Stimulated activated CD4-positive, alpha-beta T cell treated with anti-CD3 and anti-CD28 coated beads, TNF-alpha, amount 100 ng/mL, for 1 hour (primary cell): ENCODE measurements at places on chromosomes 5 and 9.

DNA sequence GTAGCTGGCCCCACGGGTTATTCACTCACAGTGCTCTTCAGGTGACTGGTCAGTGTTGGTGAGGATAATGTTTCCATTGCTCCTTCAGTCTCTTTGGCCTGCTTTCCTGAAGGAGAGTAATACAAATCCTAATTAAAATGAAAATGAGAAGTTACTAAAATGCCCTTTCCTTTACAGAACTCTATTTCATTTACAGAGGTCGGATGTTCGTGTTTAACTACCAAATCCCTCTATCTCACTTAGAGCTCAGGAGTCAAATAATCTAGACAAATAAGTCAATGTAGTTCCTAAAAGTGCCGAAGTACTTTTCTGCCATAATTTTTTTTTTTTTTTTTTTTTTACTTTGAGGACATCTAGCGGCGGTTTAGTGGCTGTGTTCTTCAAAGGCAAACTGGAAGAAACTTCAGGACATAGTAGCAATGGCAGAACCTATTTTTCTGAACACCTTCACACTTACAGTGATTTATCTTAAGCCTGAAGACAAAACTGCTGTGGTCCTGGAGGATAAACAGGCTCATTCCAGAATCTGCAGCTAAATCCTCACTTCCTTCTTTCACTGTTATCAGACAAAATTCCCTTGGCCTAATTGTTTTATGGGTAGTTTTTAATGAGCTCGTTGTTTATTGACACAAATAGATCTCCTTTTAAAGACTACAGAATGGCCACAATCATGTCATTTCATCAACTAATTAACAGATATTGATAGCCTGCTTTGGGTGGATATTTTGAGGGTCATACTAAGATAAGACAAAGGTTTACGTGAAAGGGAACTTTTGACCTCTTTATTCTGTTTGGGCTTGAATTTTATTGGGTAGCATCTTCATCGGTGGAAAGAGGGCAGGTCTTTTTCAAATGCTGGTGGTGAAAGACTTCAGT, 207.6 kb upstream of the DMRTA1 start:
- no peak for DNase-seq

DNA sequence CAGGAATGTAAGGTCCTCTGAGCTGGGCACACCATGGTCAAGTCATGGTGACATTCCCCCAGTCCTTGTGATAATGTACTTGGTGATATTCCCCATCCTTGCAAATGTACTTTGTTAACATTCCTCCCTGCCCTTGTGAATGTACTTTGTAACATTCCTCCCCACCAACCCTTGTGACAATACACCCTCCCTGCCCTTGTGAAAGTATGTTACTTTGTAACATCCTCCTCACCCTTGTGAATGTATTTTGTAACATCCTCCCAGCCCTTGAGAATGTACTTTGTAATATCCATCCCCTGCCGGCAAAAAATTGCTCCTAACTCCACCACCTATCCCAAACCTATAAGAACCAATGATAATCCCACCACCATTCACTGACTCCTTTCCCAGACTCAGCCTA, 53.3 kb downstream of the RAPGEF6 start:
- DNase-seq: no peak

DNA sequence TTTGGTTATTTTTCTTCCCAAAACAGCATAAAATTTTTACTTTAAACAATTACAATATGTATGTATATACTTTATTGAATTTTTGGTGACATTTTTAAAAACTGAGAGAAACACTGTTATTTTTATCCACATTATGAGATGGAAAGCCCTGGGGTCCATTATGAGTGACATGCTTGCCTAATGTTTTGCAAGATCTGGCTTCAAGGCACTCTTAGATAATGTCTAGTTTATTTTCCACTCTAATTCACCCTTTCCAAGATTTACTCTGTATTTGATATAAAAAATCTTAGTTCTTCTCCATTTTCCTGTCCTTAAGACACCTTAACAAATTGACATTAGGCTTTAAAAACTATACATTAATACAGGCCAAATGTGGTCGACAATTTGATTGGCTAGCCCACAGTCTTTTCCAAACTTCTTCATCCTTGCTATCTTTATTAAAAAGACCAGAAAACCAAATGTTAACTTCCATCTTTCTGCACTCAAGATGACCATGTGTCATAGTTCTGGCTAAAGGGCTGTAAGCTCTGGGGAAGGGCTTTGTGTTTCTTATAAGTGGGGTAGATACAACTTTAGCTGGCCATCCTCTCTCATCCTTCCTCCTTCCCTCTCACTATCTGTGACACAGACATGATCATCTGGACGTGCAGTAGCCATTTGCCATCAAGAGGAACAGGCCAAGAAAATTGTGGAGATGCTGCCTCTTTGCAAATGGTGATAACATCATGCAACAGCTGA, 561.1 kb downstream of the PDE4D start:
- no peak for DNase-seq

DNA sequence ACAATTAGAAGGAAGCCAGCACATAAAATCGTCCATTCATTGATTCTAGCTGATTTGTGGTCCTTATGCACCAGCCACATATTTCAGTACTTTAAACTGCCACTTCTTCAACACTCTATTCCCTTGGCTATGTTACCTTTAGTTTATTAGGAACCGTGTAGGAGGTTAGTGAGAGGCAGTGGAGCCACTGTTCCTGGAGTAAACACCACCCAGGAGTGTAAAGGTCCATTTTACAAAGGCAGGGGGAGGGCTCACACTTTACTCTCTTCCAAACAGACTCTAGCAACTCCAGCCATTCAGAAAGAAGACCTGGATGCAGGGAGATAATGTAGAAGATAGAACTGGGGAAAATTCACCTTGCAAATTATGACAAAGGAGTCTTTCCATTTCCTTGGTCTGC, 170.2 kb upstream of the RPS23 start:
- DNase-seq: no peak

DNA sequence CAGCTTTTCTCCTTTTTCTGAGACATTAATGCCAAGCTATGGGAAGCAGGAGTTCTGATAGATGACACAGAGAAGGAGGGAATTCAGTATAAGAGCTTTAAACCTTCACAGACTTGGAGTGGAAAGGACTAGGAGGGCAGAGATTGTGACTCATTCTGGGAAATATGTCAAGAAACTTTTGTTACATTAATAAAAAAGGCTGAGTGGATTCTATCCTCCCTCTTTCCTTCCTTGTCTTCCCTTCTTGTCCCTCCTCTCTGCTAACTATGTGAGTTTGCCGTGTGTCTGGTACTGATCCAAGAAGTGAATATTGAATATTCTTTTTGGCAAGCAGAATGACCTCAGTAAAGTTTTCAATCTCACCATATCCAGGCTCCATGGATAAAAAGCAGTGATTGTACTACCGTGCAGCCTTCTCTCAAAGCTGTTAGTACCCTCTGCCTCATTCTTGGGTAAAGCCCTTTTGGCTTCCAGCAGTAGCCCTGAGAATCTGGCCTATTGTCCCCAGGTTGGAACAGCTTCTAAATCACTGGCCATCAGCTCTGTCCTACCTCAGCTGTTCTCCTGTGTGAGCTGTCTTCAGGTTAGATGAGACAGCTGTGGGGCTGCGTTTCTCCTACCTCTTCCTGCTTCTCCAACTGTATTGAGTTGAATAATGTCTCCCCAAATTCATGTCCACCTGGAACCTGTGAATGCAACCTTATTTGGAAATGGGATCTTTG, 73.9 kb downstream of the ATG10 start:
- no peak for DNase-seq

DNA sequence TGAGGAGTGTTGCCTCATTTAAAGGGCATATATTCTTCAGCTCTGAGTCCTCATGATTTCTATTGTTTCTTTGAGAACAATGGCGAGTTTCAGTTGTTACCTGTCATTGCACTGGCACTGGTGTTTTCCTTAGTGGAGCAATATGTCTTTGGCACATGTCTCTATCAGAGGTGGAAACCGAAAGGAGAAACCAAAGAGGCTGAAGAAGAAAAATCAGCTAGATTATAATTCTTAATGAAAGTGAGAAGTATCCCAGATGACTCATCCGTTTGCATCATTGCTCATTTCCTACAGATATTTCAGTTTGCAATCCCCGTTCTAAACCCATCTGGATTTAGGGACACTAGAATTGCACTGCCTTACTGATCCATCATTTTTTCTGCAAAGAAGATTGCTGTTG, 324.6 kb downstream of the TMEM232 start:
- DNase-seq: no peak

DNA sequence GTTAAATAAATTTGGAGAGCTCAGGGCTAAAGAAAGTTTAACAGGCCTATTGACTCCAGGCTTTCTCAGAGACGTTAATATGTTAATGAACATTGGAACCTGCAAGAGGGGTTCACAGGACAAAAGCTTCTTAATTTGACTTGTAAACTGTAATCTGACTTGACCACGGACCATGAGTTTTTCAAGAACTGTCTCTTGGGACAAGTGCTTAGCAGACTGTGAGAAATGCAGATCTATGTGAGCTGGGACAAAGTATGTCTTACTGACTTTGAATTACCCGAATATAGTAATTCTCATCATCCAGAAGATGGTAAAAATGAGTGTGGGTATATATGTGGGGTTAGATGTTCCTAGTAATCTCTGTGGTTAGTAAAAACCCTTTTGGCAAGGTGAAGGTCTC, 186.6 kb downstream of the ATP10B start:
- DNase-seq: no peak

- DNase-seq: peak; percentile 94
These were observed at the start of gene ZBTB5 for GRCh38 chr9:37465249-37466036. Gene ZBTB5 (minus strand): TSS chr9:37465450. CDS start chr9:37442551, 22,899 bp downstream.

- no peak for DNase-seq
These were observed 293.0 kb downstream of the ZNF608 start for GRCh38 chr5:124453221-124454051.

DNA sequence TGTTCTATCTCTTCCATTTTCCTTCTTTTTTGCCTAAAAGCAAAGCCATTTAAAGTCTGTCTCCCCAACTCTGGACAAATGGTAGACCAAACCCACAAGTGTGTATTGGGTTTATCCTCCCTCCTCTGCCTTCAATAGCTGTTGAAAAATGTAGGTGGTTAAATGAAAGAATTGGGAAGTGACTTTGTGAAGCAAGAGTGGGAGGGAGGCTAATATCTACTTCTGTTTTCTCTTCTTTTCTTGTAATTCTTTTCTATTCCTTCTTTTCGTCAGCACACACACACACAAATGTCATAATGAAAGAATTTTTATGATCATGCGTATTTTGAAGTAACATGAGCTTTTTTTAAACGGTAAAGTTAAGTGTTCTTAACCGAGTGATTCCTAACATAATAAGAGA, 3.8 kb downstream of the CCDC152 start:
- DNase-seq: no peak

- no peak for DNase-seq
These were observed 379.0 kb upstream of the RPS23 start for GRCh38 chr5:82657033-82657699.

GRCh38 chr9:4117835-4118610, 181.8 kb downstream of the GLIS3 start:
- DNase-seq: no peak

DNA sequence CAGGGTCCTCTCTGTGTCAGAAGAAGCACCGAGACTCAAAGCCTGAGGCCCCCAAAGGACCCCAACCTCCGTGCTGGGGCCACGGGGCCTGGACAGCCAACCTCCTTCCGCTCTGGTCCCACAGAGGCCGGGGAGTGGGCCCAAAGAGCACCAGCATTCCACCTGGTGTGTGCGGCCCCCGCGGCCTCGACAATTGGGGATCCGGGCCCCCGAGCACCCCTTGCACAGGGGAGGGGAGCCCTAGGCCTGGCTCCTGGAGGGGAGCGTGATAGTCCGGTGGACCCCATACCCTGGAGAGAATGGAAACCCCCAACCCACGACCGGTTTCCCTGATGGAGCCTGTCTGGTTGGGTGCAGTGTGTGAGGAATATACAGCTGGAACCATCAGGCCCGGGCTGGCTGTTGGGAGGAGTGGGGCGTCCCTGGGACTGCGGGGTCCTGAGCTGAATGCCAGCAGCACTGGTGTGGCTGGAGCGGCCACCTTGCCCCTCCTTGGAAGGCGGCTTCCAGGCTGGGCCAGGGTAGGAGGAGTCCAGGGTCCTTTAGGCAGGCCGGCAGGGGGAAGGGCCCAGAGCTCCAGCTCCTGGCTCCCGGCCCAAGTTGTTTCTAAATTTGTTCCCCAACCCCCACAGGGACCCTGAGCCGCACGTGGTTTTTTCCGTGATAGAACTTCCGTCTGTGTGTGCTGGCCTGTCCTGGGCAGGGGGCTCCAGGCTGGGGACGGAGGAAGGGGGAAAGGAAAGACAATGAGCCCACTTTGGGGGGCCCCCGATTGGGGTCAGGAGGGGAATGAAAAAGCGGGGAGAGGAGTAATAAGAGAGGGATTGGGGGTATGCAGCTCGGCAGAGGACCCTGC, 825 bp upstream of the TOR4A start:
- no peak for DNase-seq

DNA sequence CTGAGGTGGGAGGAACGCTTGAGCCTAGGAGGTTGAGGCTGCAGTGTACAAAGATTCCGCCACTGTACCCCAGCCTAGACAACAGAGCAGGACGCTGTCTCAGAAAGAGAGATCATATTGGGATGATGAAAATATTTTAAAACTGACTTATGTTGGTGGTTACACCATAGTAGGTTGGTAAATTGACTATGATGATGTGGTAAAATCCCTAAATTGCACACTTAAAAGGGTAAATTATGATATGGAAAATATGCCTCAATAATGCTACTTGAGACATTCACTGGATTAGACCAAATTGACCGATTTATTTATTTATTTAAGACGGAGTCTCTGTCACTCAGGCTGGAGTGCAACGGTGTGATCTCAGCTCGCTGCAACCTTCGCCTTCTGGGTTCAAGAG, 21.9 kb upstream of the TOR1B start:
- no peak for DNase-seq

GRCh38 chr5:76332102-76332501, 71.0 kb upstream of the IQGAP2 start:
- no peak for DNase-seq

- DNase-seq: no peak
These were observed 7.7 kb upstream of the OCLN start for GRCh38 chr5:69484891-69485290.

GRCh38 chr9:111056538-111056937, 18.3 kb upstream of the LPAR1 start:
- DNase-seq: no peak

DNA sequence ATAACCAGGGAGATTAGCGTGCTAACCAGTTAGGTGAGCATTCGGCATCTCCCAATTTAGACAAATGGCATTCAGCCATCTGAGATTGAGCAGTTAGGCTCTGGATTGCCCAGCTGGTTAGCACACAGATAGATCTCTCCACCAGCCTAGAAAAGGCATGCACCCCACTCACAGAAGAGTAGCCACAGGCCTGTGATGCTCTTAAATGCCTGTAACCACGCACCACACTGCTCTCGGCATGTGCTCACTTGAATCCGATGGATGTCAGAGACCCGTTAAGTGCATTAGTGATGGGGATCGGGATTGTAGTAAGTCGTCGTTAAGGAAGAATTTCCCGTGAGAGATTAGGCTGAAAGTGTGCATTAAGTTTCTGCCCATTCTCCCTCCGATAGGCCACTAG, 23.0 kb downstream of the MARCHF6 start:
- DNase-seq: no peak

- peak; percentile 13 for DNase-seq
These were observed 35.3 kb upstream of the CLPTM1L start for GRCh38 chr5:1380011-1380817.

- no peak for DNase-seq
These were observed 114.5 kb upstream of the RAPGEF1 start for GRCh38 chr9:131854334-131854733.

GRCh38 chr5:42915306-42915866, 103.7 kb upstream of the SELENOP start:
- no peak for DNase-seq

- DNase-seq: no peak
These were observed 80.7 kb downstream of the PRRT1B start for GRCh38 chr9:131625790-131626670.

- DNase-seq: no peak
These were observed 40.2 kb upstream of the CYFIP2 start for GRCh38 chr5:157225469-157226422.
